ENCODE measurements at places on chromosomes 6 and 20.

DNA sequence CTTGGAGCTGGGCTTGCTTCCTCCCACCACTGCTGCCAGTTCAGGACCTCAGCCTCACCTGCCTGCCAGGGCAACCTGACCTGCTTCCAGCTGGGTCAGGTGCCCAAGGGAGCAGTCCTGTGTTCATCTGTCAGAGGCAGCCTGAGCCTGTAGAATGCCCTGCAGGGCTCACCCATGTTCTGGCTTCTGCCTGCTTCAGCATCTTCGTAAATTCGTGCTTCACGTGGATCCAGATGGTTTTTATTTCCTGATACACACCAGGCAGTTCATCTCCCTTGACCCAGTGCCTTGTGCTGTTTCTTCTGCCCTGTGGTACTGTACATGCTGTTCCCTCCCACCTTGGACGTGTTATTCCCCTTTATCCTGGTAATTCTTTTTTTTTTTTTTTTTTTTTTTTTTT lies 50.2 kb downstream of the ARID1B start:
- no peak for DNase-seq

- DNase-seq = no peak
Observed at GRCh38 chr20:36563374-36563773, 10.0 kb upstream of the TGIF2 start.

DNA sequence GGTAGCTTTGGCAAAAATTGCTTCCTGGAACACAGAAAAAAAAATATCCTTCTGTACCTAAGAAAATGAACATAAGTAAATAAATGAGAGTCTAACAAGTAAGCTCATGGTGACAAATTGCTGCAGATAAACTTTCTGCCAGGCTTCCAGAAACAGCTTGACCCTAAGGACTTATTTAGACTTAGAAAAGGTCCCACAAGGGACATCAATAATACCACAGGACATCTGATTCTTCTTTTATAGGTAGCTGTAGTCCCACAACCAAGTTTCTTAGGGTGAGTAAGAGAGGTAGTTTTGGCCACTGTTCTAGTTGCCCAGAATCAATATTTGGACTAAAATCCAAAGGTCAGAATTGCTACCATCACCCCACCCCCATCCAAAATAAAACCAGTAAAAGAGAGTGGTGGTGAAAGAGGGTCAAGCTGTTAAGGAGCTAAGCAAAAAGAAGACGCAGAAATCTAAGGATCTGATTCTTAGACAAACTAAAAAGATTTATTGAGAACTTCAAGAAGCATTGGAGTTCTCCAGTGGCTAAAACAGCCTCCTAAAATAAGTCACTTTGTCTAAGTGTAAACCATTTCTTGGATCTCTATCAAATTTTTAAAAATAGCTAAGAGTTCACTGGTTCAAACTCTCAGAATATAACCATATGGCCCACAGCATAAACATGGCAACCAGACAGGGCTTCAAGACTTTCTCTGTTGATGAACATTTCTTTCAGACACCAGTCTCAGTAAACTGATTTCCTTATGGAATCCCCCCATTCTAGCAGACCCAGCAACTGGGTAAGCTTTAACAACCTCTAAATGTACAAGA lies 180.6 kb downstream of the PTPRK start:
- DNase-seq = no peak

- DNase-seq = no peak
Observed at GRCh38 chr20:6008254-6008653, 45.6 kb downstream of the LRRN4 start.

GRCh38 chr6:139030228-139030963 lies 1.9 kb downstream of the ABRACL start:
- no peak for DNase-seq

Measured in neural crest cell (in vitro differentiated cells).